ENCODE measurements at places on chromosomes 12 and 14.

DNA sequence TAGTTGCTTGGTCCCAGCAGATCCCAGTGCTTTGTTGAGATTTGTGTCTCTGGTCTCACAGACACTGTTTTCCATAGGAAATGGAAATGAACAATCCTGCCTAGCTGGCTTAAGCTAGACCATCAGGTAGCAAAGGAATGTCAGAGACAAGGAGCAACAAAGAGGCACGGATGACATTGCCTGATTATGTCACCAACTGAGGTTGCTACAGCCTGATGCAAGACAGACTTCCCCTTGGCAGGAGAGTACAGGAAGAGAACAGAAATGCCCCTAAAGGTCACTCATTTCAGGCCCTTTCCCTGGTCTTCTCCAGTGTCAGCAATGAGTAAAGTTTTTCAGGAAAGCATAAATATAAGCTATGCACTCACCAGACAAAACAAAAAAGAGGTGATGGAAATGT is 2.0 kb upstream of the PRB2 start:
- no peak for DNase-seq

DNA sequence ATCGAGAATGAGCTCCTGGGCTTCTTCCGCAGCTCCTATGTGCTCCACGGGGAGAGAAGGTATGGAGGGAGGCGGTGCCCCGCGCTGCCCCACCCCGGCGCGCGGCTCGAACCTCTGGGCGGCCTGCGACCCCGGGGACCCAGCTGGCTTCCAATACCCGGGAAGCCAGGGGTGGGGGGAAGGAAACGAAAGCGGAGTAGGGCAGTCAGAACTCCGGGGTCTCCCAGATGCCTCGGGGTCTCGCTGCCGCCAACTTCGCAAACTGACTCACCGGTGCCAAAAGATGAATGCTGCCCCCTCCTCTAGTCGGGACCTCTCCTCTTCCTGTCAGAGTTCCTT is 1.3 kb downstream of the TRHDE start:
- no peak for DNase-seq

- DNase-seq: no peak
These were observed 28.4 kb upstream of the NEDD1 start for GRCh38 chr12:96878704-96879103.

DNA sequence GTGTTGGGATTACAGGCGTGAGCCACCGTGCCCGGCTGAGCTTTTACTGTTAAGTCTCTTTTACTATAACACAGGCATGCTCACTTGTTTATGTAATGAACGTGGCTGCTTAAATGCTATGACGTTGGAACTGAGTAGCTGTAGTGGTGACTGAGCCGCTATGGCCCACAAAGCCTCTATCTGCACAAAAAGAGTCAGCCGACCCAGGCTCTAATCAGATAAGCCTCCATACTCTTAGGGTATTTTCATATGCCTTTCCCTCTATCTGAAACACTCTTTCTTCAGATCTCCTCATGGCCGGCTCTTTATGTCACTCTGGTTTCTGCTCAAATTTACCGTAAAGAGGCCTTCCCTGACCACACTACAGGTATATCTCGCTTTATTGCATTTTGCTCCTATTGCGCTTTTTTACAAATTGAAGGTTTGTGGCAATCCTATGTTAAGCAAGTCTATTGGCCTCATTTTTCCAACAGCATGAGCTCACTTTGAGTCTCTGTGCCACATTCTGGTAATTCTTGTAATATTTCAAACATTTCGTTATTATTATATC is 8.0 kb downstream of the SLC2A14 start:
- DNase-seq: no peak

GRCh38 chr14:97788364-97788763 is 991.2 kb downstream of the VRK1 start:
- DNase-seq: no peak

GRCh38 chr14:65103150-65103760 is 938 bp upstream of the MAX start:
- no peak for DNase-seq

GRCh38 chr12:96094201-96094600 is 58.8 kb upstream of the LTA4H start:
- DNase-seq: no peak

DNA sequence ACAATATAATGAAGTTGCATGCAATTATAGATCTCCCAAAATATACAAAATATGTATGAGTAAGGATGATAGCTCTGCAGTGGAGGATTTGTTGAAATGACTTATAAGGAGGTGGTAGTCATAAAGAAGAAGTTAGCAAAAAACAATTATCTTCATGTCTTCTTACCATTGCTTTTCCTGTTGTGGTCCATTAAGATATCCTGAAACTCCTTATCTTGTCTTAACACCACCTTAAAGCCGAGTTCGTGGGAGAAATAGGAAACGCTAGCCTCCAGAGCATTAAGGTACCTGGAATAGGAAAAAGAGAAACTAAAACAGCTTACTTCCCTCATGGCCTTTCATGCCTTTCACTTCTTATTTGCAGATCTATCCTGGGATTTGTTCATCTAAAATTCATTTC is 15.2 kb downstream of the GUCY2C start:
- no peak for DNase-seq

DNA sequence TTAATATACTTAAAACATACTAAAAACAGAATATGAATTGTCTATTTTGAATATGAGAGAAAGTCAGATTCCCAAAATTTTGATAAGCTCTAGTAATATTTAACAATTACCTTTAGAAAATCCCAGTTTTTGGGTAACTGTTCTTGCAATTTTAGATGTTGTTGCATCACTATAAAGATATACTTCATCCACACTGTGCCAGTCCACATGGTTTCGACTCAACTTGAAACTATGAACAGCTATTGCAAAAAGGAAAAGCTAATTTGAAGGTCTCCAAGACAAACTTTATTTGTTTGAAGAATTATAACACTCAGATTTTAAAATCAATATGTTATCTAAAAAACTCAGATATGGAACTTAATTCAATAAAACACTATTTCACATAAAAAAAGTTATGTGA is 59.9 kb downstream of the DDHD1 start:
- DNase-seq: no peak

DNA sequence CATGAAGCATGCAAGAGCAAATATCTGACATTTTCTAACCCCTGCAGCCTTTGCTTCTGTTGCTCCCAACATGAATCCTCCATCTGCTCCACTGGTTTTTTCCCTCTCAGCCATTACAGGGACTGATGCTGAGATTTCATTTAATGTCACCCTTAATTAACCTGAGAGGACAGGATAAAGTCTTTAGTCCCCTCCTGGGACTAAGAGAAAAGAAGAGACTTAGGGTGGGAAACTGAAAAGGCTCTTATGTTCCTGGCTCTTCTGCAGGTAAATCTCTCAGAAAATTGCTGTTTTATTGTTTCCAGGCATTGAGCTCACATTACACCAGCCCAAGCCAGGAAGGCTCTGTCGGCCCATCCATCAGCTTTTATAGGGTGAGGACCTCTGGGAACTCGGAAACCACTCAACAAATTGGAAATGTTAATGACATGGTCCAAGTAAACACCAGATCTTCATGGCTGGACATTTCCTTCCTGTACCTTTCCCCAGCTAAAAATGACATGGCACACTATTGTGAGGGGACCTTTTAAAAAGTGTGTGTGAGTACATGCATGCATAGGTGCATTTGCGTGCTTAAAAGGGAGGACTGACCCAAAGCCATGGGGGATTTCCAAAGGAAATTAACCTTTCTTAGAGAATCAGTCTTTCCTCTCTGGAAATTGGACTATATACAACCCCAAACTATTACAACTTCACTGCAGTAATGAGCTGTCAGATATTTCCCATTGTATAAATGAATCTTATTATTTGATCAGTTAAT is 408.1 kb upstream of the TMTC1 start:
- no peak for DNase-seq

- DNase-seq: no peak
These were observed 8.1 kb downstream of the TXNRD1 start for GRCh38 chr12:104223712-104224111.

GRCh38 chr12:51970904-51971646 is 19.6 kb downstream of the ACVR1B start:
- DNase-seq: no peak

DNA sequence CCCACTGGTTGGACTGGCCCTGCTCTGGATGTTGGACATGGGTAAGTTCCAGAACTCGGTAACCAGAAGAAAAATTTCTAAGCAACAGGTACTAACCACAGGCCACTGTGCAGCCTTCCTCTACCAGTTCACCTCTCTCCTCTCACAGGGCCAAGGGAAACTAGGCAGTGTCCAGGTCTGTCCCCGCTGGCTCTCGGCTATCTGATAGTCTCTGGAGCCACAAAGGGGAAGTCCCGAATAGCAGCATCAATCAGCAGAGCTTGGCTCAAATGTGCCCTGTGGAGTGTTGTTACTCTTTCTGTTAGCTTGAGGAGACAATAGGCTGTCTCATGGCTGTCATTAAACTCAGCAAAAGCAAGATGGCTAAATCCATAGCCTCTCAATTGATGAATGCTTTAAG is 73.2 kb downstream of the TSPAN11 start:
- no peak for DNase-seq

- no peak for DNase-seq
These were observed 48.7 kb downstream of the SRGAP1 start for GRCh38 chr12:63893170-63893569.

DNA sequence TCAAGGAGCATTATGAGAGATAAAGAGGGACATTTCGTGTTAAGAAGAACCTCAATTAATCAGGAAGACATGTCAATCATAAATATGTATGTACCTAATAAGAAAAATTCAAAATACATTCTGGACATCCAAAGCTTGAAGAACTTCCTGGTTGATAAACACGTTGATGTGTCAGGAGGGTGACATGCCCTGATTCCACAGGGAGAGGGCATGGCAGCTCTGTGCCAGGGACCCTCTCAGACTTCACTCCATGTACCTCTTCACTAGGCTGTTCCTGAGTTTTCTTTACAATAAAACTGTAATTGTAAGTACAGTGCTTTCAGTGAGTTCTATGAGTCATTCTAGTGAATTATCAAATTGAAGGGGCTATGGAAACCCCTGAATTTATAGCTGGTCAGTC is 163.5 kb downstream of the CFAP54 start:
- no peak for DNase-seq

DNA sequence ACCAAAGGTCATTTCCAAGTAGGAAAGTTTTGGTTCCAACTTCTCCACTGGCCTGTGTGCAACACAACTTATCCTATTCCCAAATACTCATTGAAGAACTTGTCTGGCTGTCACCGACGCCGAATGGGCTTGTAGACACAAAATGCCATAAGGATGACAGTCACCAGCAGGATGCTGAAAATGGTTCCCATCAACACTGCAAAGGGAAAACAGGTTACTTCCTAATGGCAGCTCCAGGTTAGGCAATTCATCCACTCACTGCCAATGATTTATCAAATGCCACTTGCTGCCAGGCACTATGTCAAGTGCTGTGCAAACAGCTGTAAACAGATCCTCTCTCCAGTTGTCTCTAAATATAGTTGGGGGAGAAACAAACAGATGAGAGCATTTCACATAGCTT is 6.1 kb downstream of the C12orf76 start:
- DNase-seq: no peak

Measured in 8988T (cell line).